ENCODE measurements at places on chromosomes 4 and X. TPM values are rescaled to one million over a fixed set of nuclear protein-coding genes. Genes with fewer than 3 reads are reported as not detected.
A peak's percentile ranks its signal among the peaks of the same experiment; 100 is the strongest.

DNA sequence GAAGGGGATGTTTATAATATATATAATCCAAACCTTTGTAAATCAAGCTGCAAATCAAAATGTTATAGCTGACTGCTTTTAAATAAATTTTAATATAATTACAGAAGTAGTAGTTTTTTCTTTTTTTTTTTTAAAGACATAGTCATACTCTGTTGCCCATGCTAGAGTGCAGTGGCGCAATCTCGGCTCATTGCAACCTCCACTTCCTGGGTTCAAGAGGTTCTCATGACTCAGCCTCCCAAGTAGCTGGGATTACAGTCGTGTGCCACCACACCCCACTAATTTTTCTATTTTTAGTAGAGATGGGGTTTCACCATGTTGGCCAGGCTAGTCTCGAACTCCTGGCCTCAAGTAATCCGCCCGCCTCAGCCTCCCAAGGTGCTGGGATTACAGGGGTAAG lies 178.7 kb downstream of the FBXW7 start:
- no peak for DNase-seq

The CTAG2 gene
- 6.1 TPM for total RNA-seq

The MAGED4 gene
- 1.2 TPM for total RNA-seq

The DKK2 gene
- not detected for total RNA-seq

GRCh38 chr4:67512501-67512900 lies 32.8 kb downstream of the CENPC start:
- no peak for DNase-seq

- no peak for DNase-seq
These were observed 163.2 kb downstream of the PRKX start for GRCh38 chrX:3550160-3550751.

The DKC1 gene
- 286 TPM for total RNA-seq

DNA sequence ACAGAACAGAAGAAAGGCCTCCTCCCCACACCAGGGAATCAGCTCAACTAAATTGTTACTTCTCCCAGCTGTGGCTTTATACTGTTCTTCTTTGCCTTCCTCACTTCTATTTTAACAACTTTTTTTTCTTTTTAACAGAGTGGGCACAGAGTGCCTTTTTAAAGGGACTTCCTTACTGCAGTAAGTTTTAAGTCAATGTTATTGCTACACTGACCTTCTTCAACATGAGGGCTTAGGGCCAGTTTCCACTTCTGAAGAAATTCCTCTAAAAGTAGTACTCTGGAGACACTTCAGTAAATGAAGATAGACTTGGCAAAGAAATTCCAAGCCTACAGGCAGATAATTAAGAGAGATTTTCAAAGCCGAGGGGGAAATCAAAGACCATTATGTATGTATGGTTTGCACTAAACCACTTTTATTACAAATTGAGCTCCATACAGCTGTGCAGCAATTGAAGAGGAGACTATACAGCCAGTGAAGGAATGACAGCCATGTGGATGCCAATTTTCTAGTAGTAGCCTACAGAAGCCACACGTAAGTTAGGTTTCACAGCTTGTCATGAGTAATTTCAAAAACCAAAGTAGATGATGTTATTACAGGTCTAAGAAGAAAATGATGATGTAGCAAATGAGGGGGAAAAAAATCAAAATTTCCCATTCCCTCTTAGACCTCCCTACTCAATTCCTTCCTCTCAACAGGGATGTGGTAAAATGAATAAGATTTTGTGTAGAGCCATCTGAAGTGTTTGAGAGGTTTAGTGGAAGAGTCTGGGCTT lies 36.9 kb upstream of the RASGEF1B start:
- DNase-seq: no peak

DNA sequence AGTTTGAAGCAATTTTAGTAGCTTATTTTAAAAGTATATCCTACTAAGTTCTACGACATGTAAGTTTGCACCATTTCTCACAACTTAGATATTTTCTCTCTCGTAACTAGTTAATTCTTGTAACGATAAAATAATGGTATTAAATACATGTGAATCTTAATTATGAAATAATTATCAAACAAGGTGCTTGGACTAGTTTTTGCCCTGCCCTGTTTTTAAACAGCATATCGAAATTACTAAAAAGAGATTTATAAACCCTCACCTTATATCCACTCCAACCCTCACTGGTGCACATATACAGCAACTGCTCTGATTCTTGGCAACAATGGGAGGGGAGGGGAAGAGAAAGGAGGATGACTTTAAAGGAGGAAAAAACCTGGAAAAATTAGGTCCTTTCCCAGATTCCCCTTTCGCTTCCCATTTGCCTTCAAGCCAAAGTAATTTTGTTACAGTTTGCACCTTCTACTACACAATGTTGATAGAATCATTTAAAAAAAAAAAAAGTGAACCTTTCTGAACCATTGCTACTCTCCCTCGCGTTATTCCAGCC lies 820 bp upstream of the MAB21L2 start:
- DNase-seq: no peak

- no peak for DNase-seq
These were observed 5.9 kb upstream of the PITX2 start for GRCh38 chr4:110628663-110629213.

DNA sequence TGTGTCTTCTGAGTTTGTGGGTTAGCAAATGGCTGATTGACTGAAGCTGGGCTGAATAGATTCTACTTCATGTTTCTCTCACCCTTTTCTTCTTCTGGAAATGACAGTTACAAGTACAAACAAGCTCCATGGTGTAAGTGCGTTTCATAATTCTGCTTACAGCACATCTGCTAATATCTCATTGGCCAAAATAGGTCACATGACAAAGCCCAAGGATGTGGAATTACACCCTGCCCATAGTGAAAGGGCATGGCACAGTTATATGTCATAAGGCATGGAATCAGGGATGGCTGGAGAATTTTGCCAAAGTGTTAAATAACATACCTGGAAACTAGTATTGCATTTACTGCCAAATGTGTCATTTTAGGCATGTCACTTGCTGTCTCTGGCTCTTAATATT lies 327.2 kb downstream of the NKX6-1 start:
- no peak for DNase-seq

The ARAF gene
- 93.0 TPM for total RNA-seq

DNA sequence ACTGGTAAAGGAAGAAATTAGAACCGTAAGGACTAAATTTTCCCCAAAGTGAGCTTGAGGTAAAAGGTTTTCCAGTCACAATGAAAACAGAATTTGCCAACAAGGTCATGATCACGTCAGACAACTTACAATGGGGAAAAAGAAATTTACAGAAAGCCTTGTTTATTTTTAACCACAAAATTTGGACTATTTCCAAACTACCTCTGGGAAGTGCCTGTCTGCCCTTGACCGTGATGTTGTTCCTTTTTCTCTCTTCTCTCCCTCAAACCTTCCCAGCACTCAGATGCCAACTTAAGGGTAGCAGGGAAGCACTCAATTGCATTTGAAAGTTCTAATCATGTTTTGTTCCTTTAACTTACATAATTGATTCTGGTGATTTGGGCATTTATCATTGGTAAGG lies 32.5 kb downstream of the MEPE start:
- no peak for DNase-seq

GRCh38 chr4:123340381-123340701 lies 56.3 kb upstream of the SPRY1 start:
- no peak for DNase-seq

- DNase-seq: no peak
These were observed 58.6 kb upstream of the PRSS48 start for GRCh38 chr4:151218343-151218742.

The PAGE4 gene
- total RNA-seq: not detected

The ODAPH gene
- total RNA-seq: not detected

The MAGEB2 gene
- not detected for total RNA-seq

GRCh38 chr4:27973700-27974099 lies 1113.1 kb downstream of the STIM2 start:
- DNase-seq: no peak

DNA sequence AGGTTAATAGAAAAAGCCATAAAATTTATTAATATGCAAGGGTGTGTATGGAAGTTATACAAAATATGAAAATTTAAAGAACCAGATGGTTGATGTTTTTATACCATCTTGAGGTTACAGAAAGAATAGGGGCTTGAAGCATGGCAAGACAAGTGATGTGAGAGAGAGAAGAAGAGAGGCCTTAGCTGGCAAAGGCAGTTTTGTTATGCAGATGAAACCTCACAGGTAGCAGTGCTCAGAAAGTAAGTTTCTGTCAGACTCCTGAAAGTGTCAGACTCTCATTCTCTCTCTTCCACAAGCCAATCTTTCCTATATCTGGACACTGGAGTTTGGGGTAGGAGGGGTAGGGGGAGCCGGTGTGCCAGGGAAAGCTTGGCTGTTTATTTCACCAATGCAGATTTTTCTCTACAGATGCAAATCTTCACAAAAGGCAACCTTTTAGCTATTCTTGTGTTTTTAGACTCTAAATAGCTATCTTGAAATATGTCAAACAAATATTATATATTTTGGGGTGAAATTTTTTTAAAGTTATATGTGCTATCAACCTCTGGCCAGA lies 124.5 kb downstream of the CFAP299 start:
- peak; percentile 8 for DNase-seq

DNA sequence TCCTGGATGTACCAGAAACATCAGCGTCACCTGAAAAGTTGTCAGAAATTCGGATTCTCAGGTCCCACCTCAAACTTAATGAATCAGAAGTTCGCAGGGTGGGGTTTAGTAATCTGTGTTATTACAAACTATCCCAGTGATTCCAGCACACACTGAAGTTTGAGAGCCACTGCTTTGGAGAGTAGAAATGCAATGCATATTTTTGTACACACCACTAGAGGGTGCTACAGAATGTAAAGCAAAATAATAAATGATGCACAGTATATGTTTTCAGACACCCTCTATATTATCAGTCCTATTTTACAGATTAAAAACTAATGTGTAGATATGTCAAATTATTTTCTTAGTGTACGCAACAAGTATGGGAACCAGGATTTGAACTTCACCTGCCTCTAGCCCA lies 2.4 kb upstream of the MORF4L2 start:
- no peak for DNase-seq

The HTT gene
- 59.3 TPM for total RNA-seq

DNA sequence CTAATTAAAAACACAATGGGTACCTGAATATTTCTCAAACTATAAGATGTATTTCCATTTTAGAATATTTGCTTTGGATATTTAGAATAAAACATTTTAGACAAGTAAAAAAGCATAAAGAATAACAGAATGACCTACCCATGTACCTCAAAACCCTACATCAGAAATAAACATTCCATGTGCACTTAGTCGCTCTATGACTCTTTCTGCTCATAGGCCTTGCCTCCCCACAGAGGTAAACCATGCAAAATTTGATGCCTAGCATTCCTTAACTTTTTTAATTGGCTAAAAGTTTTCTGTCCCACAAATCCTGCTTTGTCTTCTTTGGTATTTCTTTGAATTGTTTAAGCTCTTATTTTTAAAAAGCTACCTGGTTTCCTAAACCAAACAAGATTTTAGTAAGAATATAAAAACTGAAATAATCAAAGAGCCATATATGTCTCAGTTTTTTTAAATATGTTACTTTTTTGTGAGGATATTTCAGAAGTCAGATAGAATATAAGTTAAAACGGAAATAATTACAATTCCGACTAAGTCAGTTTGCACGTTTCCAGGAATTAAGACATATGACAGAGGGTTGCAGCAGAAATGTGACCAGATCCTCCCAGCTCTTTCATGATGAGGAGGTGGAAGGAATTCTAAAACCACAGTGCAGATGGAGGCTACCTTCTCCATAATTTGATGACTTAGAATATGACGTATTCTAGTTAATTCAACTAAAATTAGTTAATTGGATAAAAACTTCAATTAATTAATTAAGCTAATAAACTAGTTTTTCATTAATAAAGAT lies 102.5 kb downstream of the FIP1L1 start:
- no peak for DNase-seq

The RENBP gene
- 10.4 TPM for total RNA-seq

The FAT1 gene
- 0.45 TPM for total RNA-seq

The CHST7 gene
- total RNA-seq: 8.3 TPM

GRCh38 chr4:20916106-20916505 lies 215.8 kb downstream of the PACRGL start:
- no peak for DNase-seq

DNA sequence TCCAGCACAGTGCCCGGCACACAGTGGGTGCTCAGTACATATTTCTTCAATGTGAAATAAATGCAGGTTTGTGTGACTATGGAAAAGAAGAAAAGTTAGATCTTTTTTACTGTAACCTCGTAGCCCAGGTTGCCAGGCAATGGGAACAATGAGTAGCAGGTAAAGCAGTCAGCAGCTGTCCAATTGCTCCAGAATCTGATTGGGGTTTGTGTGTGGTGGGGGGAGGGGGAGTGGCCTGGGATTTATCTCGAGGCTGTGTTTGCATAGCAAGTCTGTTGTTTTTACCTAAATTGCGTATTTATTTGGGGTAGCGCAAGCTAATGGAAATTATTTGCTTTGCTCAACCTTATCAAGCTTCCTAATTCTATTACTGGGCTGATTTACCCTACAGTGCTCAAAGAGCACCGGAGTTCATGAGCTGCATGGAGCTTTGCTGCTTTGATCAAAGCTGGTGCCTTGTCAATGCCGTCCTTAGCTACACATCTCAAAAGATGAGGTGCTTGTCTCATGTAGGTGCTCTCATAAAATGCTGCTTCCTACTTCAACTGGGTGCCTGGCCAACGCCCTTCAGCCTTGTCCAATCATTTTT lies 145.0 kb upstream of the DGKK start:
- no peak for DNase-seq

DNA sequence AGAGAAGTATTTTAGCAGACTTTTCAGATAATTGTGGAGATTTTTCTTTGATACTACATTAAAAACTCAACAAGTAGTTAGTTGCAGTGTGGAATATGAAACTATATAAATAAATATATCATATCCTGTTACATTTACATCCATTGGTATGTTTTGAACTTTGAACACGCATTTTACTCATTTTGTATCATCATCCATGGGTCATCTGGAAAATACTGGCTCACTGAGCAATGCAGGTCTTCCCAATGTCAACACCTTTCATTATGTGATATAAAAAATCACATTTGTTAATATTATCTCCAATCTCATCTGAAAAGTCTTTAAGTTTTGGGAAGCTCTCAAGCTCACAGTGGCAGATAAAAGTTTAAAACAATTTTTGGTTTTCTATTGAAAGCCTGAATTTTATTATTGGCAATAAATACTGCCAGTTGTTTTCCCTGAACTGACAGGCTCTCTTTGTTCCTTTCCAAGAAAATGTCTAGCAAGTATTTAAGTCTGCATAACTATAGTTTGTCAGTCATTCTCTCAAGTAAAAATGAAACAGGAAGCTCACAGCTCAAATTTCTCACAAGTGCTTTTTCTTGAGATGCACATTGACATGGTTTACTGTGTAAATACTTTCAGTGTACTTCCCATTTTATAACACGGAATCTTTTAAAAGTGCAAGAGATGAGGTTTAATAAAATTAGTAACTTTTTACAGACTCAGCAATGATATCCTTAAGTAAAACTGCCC lies 183.5 kb upstream of the GPC4 start:
- no peak for DNase-seq

The MAGEA2 gene
- total RNA-seq: not detected

DNA sequence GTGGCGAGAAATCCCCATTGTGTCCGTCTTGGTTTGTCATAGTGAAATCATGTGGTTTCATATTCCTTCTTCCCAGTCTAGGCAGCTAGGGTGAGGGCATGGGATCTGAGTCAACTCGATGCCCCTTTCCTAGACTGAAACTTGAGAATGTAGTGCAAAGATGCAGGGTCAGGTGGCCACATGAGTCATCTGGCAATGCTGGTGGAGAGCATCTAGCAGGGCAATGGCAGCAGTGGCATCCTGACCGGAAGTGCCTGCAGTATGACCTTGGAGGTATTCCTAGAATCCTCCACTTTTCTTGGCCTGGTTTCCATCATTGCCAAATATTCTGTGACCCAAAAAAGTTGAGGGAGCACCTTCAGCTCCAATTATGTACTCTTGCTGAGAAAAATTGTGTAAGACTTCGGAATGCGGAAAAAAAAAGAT lies 39.1 kb upstream of the TMEM184C start:
- no peak for DNase-seq

The NPY5R gene
- not detected for total RNA-seq

- DNase-seq: no peak
These were observed 137.9 kb upstream of the NALF2 start for GRCh38 chrX:69366183-69366582.
